ENCODE measurements at places on chromosomes 16 and 17.
A peak's percentile ranks its signal among the peaks of the same experiment; 100 is the strongest.

- no peak for DNase-seq
Measured at GRCh38 chr17:83009414-83010205, 69.8 kb upstream of the METRNL start.

- DNase-seq = no peak
Measured at GRCh38 chr17:18230288-18231141, 5.1 kb downstream of the LLGL1 start.

DNA sequence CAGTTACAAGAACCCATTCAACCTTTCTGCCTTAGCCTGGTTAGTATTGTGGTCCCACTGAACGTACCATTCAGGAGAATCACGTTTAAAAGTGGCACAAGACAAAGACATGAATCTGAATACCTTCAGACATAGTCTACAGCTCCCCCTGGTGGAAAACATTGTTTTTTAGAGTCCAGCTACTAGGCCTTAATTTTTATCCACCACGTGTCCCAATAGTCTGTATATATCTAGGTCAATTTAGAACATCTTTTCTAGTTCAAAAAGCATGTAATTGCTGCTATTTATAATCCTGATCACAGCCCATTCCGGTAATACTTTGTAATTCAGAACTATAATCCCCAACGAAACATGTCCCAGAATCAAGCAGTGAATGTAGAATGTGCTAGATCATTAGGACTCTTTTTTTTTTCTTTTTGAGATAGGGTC, 13.7 kb upstream of the GUCY2D start:
- peak; percentile 81 for DNase-seq

DNA sequence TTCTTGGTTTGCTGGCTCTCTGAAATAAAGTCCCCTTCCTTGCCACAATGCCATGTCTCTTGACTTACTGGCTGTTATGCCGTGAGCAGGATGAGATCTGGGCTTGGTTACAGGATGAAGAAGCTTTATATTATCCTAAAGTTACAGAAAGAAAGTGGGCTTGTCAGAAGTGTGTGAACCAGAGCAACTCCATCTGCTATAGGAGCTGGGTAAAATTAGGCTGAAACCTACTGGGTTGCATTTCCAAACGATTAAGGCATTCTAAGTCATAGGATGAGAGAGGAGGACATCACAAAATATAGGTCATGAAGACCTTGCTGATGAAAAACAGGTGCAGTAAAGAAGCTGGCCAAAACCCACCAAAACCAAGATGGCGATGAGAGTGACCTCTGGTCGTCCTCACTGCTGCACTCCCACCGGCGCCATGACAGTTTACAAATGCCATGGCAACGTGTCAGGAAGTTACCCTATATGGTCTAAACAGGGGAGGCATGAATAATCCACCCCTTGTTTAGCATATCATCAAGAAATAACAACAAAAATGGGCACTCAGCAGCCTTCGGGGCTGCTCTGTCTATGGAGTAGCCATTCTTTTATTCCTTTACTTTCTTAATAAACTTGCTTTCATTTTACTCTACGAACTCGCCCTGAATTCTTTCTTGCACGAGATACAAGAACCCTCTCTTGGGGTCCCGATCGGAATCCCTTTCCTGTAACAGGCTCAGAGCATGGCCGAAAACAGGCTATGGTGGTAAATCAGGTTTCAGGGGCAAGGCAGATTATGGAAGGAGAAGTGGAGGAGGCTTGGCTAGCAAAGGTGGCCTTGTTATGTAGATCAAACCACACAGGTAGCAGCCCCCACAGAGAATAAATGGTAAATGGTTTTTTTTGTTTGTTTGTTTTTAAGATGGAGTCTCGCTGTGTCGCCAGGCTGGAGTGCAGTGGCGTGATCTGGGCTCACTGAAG, 81.3 kb upstream of the C16orf82 start:
- no peak for DNase-seq

GRCh38 chr16:60608971-60609370, 1427.3 kb downstream of the CDH8 start:
- peak; percentile 10 for DNase-seq

GRCh38 chr17:67773246-67773645, 52.1 kb upstream of the BPTF start:
- peak; percentile 18 for DNase-seq

DNA sequence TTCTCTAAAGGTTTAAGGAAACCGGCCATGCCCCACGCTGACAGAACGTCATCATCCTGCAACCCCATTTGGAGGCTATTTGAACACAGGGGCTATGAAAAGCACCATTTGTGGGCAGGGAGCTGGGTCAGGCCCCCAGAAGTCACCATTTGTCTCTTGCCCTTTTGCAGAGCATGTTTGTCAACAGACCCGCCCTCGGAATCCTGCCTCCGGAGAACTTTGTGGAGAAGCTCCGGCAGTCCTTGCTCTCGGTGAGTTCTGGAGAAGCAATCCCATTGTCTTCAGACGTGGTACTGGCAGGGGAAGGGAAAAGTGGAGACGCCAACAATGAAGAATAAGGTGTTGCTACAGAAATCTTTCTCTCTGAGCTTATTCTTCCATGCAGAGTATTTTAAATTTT, 33.5 kb downstream of the TMEM186 start:
- DNase-seq = no peak

- DNase-seq = peak; percentile 49
Measured at GRCh38 chr17:82424001-82424862, 5.8 kb upstream of the OGFOD3 start.

- DNase-seq = no peak
Measured at GRCh38 chr16:27267037-27267677, 1.4 kb downstream of the NSMCE1 start.

DNA sequence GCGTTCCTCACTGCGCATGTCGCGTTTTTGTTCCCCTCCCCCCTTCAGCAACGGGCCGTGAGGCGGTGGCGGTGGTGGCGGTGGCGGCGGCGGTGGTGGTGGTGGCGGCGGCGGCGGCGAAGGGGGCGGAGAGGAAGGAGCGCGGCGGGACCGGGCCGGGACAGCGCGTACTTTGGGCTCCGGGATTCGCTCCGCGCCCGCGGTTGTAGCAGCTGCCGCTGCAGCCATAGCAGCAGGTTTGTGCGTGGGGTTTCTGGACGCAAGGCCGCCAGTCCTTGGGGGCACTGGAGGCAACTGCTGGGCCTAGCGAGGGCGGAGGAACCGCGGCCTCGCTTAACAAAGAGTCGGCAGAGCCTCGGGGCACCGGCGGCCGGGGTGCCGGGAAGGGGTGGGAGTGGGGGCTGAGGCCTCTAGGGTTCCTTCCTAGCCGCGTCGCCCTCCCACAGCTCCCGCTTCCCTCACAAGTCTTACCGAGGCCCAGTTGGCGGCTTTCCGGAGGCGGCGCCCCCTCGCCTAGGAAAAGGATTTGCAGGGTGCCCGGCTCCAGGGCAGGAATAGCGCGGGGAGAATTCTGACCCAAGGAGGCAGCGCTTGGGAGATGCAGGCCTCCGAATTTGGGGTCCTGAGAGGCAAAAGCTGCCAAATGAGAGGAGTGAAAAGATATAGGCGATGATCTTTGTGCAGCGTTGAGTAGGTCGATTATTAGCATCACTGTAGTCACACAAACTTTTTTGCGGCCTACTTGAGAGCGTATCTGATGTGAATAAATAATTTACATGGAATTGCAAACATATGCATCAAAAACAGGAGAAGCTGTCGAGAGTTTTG, at the start of gene DDX42:
Gene DDX42, plus strand, starts transcription at position 30 of the 828 bp plus-strand sequence. CDS start 12,880 bp downstream, outside the sequence.
- peak; percentile 69 for DNase-seq

DNA sequence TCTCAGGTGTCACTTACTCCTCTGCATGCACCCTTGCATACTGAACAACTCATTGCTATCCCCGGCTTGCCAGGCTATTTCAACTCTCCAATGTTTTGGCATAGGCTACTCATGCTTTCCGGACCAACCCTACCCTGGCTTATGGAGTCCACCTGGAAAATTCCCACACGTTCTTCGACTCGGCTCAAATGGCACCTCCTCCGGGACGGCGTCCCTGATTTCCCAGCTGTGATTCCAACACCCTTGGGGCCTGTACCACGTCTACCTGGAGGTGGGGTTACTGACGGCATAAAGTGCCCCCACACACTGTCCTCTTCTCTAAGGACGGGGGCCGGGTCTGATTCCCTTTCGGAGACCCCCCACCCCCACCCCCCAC, 498 bp downstream of the SMYD4 start:
- DNase-seq = peak; percentile 15

DNA sequence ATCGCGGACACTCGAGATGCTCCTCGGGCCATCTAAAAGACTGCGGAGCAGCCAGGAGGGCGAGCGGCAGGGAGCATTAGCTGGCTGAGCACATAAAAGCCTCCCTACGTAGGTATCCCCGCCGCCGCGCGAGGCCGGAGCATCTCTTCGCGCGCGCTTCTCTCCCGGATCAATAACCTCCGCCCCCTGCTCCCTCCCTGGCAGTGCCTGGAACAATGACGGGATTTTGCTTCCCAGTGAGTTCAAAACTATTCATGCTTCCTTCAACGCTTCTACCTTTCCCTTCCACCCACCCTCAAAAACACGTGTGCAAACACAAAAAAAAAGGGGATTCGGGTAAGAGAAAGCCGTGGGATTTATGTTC, 984 bp downstream of the CENPV start:
- DNase-seq = peak; percentile 36

DNA sequence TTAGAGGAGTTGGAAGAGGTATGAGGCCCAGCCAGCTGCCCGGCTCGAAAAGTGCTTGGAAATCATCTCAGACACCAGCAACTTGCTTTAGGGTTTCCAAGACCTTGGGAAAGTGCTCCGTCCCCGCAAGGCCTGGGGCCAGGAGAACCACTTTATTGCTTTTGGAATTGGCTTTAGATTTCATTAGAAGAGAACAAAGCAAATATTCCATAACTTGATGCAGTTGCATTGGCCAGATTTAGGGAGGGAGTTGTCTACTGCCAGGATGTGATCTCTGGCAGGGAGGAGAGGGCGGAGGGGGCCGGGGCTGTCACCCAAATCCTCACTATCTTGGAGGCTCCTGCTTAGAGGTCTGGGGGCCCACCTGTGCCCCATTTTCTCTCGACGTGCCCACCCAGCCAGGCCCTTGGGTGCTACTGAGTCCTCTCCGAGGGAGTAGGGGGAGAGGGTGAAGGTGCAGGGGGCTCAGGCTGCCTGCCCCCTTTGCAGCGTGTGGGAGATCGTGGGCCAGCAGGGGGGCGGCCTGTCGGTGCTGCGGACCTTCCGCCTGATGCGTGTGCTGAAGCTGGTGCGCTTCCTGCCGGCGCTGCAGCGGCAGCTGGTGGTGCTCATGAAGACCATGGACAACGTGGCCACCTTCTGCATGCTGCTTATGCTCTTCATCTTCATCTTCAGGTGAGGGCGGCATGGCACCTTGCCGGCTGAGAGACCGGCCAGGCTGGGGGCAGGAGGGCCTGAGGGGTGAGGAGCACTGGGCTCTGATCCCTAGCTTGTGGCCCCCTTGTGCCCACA, 30.6 kb downstream of the CACNA1G start:
- DNase-seq = no peak

DNA sequence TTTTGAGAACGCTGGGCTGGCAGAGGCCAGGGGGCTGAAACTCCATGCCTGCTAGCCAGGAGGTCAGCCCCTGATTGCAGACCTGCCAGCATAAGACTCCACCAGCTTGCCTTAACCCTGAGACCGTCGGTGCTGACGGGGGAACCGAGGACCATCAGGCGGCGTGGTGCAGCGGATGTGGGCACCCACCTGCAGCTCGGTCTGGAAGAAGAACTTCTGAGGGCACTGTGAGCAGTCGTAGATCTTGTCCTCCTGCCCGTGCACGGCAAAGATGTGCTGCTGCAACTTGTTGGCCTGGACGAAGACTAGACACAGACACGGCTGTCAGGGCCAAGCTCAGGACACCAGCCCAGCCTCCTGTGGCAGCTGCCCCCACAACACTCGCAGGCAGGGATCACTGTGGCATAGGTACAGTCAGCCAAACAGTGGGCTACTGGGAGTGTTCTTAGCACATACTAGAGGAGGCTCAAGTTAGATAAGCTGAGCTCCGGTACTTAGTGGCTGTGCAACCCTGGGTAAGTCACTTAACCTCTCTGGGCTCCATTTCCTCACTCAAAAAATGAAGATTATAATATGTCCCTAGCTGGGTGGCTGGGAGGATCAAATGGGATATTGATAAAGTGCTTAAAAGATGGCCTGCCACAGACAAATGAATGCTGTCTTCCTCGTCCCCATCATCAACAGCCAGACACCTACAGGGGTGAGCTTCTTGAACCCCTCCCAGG, 150.0 kb downstream of the C16orf78 start:
- no peak for DNase-seq

GRCh38 chr16:22380529-22380928, 6.1 kb upstream of the CDR2 start:
- peak; percentile 71 for DNase-seq

GRCh38 chr17:6870841-6871240, 39.3 kb upstream of the TEKT1 start:
- no peak for DNase-seq

DNA sequence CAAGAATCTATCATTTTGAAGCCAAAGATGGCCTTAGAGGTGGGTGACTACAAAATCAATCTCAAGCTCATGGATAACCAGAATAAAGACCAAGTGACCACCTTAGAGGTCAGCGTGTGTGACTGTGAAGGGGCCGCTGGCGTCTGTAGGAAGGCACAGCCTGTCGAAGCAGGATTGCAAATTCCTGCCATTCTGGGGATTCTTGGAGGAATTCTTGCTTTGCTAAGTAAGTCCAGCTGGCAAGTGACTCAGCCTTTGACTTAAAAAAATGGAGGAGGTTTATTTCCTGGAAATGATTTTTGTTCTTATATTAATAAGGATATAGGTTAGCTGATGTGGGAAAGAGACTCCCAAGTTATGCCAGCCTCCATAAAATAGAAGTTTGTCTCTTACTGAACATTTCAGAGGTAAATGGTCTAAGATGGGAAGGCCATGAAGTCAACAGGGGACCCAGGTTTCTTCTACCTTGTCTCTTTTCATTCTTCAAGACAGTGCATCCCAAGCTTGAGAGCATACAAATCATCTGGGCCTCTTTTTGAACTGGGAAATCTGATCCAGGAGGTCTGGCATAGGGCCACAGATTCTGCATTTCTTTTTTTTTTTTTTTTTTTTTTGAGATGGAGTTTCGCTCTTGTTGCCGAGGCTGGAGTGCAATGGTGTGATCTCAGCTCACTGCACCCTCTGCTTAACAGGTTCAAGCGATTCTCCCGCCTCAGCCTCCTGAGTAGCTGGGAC, 19.8 kb upstream of the TANGO6 start:
- peak; percentile 93 for DNase-seq
